ENCODE measurements at places on chromosomes 12 and 14.

GRCh38 chr14:31660728-31661127 is 99.5 kb downstream of the NUBPL start:
- DNase-seq = no peak

DNA sequence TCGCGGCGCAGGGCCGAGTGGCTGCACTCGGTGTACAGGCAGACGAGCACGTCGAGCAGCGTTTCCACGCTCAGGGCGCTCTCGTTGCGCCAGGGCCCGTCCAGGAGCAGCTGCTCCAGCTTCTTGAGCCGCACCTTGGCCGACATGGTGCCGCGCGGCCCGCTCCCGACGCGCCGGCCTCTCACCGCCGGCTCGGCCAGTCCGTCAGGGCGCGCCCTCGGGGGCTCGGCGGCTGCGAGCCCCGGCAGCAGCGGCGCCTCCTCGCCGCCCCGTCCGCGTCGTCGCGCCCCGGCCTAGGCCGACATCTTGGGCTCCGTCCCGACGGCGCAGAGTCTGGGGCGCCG is 349 bp downstream of the CDC42BPB start:
- DNase-seq = no peak

DNA sequence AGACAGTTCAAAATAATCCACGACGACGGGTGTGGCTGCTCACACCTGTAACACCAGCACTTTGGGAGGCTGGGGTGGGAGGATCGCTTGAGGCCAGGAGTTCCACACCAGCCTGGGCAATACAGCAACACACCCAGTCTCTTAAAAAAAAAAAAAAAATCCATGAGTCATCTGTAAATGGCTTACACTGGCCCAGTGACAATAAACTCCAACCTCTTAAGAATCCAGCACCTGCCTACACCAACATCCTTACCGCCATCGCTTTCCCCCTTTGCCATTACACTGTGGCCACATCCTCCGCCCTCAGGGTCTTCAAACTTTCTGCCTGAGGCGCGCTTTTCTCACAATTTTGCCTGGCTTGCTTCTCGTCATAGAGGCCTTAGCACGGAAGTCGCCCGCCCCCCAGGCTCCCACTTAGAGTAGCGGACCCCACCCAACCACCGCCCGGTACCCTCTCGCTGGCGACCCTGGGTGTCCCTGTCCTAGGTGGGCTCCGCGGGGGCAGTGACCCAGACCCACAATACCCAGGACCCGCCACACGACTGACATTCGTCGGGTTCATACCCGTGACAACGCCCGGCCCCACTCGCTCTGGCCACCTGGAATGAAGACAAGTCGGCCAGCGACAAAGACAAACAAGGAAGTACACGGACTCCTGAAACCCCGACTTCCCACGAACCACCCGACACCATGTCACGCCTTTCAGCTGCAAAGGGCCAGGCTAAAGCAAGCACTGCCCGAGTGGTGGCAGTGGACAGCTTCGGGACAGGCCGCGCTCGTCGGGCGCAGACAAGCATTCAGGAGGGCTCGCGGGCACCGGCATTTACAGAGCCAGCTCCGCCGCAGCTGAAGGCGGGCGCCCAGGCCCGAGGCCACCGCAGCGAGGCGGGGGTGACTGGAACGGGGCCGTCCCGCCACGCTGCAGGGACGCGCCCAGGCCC is 636 bp downstream of the GOLGA3 start:
- DNase-seq = peak; percentile 65

DNA sequence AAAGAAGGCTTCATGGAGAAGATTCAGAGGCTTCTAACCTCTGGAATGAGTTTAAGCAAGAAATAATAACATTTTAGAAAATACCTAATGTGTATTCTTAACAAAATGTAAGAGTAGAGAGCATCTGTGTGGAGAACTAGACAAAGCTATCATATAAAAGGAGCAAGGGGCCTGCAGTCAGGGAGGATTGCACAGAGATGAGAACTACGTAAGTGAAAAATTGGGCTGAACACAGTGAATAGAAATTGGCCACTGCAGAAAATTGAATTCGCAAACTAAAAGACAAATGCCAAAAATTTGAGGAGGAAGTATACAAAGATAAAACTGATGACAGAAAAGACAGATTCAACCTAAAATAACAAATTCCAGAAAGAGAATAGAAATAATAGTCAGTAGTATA is 92.8 kb downstream of the TGFB3 start:
- DNase-seq = no peak

- DNase-seq = no peak
Measured at GRCh38 chr12:30047516-30048254, 263.9 kb upstream of the TMTC1 start.

- DNase-seq = no peak
Measured at GRCh38 chr12:96294831-96295230, 100.7 kb downstream of the ELK3 start.
